MCF 10A (cell line): ENCODE measurements at places on chromosomes 2 and 18.

DNA sequence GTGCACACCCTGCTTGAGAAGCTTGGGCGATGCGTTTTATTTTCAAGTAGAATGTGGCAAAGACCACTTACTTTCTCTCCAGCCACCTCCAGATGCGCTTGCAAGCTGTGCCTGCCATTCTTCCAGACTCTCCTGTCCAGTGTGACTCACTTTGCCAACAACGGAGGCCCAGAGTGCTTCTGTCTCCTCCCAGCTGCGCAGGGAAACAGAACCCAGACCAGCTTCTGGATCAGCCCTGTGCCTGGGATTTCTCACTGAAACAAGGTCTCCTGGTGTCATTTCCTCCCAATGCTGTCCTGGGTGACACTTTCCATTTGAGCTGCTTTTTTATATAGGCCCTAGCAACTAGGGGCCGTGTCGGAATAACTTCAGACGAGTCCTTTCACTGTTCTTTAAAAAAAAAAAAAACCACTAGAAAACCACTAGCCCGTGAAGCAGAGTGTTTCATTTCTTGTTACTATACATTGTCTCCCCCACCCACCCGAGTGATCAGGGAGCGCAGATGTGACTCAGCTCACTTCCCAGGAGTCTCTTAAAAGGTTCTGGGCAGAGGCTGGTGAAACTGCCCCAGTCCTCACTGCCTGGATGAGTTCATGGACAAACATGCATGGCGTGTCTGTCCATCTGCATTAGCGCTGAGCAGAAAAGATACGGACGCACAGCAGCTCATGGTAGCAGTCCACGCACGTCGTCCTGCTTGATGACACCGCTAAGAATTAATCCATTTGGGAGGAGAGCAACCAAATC is 25.3 kb upstream of the RPL31 start:
- DNase-seq, result no peak

GRCh38 chr2:204293884-204294747 is 251.2 kb upstream of the PARD3B start:
- DNase-seq, result no peak

- DNase-seq, result no peak
These were observed 762 bp downstream of the INO80C start for GRCh38 chr18:35497027-35497369.

- DNase-seq, result no peak
These were observed 235.8 kb downstream of the TCF4 start for GRCh38 chr18:55351980-55352714.

DNA sequence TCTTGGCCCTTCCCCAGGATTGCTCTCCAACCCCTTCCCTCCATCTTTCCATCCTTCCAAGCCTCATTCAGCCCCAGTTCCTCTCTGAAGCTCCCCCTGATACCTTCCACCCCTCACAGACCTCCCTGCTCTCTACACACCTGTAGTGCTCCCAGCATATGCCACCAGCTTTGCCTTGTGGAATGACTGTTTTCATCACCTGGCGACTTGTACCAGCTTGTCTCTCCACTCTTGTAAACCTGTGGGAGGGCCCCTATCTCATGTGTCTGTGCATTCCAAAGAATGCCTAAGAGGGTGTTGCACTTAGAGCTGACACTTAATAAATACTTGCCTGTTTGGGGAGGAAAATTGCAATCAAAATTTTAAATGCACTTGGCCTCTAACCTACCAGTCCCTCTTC is 198.7 kb downstream of the BCL11A start:
- peak; percentile 57 for DNase-seq

GRCh38 chr2:203003716-203004115 is 11.0 kb upstream of the NBEAL1 start:
- DNase-seq, result no peak

DNA sequence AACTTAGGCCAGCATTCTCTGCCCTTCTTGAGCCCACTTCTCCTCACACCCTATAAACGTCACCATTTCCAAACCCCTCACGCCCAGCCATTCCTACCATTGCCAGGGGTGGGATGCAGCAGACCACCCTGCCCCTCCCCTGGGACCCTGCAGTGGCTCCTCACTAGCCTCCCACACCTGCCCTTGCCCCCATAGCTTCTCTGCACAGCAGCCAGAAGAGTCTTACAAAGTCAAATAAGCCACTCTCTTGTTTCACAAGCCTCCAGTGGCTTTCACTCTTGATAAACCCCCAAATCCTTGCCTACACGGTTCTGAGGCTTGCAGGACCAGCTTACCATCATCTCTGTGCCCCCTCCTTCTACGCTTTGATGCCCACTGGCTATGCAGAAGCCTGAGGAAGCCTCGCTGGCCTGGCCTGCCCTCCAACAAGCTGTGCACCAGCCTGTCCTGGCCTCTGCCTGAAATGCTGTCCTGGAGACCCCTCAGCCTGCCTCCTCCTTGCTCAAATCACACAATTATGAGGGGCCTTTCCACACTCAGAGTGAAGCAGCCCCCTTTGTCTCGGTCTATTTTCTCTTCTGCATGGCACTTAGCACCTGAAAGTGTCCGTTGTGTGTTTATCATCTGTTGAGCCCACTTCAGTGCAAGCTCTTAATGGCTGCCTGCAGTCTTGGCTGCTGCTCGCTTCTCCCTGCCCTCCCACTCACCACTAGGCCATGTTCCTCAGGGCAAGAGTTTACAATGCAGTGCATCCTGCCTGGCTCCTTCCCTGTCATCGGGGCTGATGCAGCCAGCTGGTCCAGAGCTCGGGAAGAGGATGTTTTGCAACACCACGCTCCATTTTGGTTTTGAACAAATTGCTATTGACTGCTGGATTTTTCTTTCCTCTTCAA is 82.6 kb upstream of the RGPD5 start:
- DNase-seq, result no peak

DNA sequence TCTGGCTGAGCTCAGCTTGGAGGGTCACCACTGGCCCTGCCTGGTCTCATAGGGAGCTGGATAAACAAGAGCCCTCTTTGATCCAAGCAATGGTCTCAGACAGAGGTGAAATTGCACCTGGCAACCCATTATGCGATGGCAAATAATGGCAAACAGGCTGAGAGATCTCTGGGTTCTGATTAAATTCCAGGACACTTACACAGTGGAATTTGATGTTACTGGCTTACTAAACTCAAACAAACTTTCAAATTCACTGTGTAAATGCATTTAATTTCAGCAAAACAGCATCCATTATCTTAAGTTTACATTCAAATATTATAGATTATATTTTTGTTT is 19.5 kb upstream of the STAT4 start:
- no peak for DNase-seq

- peak; percentile 30 for DNase-seq
These were observed 136.7 kb downstream of the TMEM247 start for GRCh38 chr2:46615986-46616485.
